ENCODE measurements at places on chromosomes 4 and X.

DNA sequence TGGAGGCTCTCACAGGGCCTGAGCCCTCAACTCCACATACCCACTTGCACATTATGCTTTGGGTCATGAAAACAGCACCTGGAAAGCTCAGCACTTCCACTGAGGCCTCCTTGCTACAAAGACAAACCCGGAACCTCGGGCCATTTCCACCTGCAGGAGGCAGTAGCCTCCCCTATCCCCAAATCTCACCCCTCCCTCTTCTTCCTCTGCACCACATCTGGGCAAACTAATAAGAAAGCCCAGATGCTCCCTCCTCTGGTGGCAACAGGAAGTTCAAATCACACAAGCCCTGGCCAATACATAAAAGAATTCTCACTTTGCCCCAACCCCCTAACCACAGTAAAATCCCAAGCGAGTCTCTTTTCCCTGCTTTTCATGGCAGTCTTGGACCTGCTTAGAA, 136.4 kb downstream of the MAPK10 start:
- no peak overlapping the region for H3K27ac ChIP-seq
- H3K36me3 ChIP-seq: no peaks in the 10 kb centered on the region
- DNase-seq: no peak
- H3K27me3 ChIP-seq: no peaks in the 10 kb centered on the region

DNA sequence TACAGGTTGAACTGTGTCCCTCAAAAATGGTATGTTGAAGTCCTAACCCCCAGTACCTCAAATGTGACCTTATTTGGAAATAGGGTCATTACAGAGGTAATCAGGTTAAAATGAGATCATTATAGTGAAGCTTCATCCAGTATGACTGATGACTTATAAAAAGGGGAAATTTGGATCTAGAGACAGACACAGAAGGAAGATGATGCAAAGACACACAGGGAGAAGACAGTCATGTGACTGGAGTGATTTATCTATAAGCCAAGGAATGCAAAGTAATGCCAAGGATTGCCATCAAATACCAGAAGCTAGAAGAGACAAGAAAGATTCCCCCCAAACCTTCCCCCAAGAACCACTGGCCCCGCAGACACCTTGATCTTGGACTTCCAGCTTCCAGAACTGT, 155.2 kb downstream of the RBMX2 start:
- no peak overlapping the region for H3K4me3 ChIP-seq
- H3K27ac ChIP-seq: no peak overlapping the region
- DNase-seq: no peak
- H3K36me3 ChIP-seq: no peaks in the 10 kb centered on the region
- H3K4me1 ChIP-seq: no peaks in the 10 kb centered on the region

GRCh38 chrX:39710776-39711175, 387.0 kb downstream of the BCOR start:
- no peaks in the 10 kb centered on the region for H3K27me3 ChIP-seq
- H3K36me3 ChIP-seq: no peaks in the 10 kb centered on the region
- no peak overlapping the region for H3K4me3 ChIP-seq

GRCh38 chr4:150328496-150328895, 250.3 kb downstream of the DCLK2 start:
- H3K27ac ChIP-seq: no peak overlapping the region
- no peaks in the 10 kb centered on the region for H3K4me1 ChIP-seq
- no peaks in the 10 kb centered on the region for H3K27me3 ChIP-seq
- no peak overlapping the region for H3K4me3 ChIP-seq
- no peak for DNase-seq

- no peak overlapping the region for H3K4me3 ChIP-seq
- H3K27me3 ChIP-seq: peaks cover 3% of the 10 kb centered on the region
- H3K4me1 ChIP-seq: peaks cover 23% of the 10 kb centered on the region
These were observed 47.6 kb downstream of the ARHGAP10 start for GRCh38 chr4:147779451-147779850.

DNA sequence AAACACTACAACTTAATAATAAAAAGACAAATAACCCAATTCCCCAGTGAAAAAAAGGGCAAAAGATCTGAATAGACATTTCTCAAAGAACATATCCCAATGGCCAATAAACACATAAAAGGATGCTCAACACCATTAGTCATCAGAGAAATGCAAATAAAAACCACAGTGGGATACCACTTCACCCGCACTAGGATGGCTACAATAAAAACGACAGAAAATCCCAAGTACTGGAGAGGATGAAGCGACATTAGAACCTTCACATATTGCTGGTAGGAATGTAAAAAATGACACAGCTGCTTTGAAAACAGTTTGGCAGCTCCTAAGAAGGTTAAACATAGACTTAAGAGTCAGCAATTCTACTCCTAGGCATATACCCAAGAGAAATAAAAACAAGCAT, 140.6 kb upstream of the ARX start:
- no peaks in the 10 kb centered on the region for H3K36me3 ChIP-seq
- no peak for DNase-seq
- no peak overlapping the region for H3K27ac ChIP-seq
- no peaks in the 10 kb centered on the region for H3K27me3 ChIP-seq
- peaks cover 2% of the 10 kb centered on the region for H3K4me1 ChIP-seq

DNA sequence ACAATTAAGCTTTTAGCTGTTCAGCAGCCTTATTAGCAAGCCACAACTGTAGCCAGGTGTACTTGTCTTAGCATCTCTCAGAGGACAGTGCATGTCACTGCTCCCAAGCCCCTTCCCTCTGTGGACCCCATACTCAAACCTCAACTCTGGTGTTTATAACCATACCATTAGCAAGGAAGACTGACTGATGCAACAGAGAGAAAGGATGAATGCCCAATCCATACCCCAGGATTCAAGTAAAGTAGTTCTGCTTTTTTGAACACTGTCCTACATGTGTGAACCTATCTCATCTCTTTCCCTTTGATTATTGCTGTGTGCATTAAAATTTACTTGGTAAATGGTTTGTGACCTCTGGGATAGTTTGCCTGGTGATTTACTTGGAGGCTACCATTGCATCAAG, 22.8 kb upstream of the CYBB start:
- H3K27ac ChIP-seq: no peak overlapping the region
- peaks cover 10% of the 10 kb centered on the region for H3K4me1 ChIP-seq
- peaks cover 2% of the 10 kb centered on the region for H3K36me3 ChIP-seq
- H3K4me3 ChIP-seq: no peak overlapping the region
- no peak for DNase-seq

- H3K4me3 ChIP-seq: no peak overlapping the region
- no peak for DNase-seq
- H3K36me3 ChIP-seq: no peaks in the 10 kb centered on the region
These were observed 11.7 kb downstream of the CTAG1B start for GRCh38 chrX:154607370-154607769.

Data from activated CD4-positive, alpha-beta T cell treated with anti-CD3 and anti-CD28 coated beads, Interleukin-2, amount 10 ng/mL, durations not matched to agents 24 days and 14 days (primary cell).